ENCODE measurements at places on chromosomes 1 and 21.
A peak's percentile ranks its signal among the peaks of the same experiment; 100 is the strongest.

DNA sequence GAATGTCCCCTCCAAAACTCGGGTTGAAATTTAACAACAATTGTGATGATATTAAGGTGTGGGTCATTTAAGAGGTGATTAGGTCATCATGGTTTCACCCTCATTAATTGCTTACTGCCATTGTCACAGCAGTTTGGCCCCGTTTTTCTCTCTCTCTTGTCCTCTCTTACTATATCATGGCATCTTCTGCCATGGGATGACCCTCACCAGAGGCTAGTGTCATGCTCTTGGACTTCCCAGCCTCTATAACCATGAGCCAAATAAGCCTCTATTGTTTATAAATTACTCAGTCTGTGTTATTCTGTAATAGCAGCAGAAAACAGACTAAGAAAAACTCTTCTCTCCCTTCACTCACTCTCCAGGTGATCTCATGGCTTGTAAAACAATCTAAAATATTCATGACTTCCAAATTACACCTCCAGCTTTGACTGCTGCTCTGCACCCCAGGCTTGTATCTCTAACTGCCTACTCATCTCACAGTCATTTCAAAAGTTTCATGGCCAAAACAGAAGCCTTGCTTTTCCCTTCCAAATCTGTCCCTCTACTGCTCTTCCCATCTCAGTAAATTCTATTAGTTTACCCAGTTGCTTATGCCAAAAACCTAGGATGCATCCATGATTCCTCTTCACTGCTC lies 9.4 kb upstream of the FAM76A start:
- no peak for DNase-seq

DNA sequence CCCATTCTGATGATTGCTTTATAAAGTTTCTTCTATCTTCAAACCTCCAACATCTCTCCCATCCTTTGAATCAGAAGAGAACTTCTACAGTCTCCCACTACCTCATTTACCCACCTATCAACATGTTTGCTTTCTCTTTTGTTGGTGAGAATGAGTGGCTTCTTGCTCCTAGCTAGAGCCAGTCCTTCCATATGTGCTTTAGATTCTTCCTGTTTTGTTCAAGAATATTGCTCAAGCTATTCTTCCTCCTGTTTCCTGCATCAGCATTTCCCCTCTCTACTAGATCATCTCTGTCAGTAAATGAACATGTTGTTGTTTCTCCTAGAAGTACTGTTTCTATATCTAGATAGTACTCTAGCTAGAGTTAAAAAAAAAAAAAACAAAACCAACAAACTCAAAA lies 6.3 kb downstream of the ATF6 start:
- DNase-seq, result no peak

GRCh38 chr1:201539561-201540431 lies 869 bp downstream of the NAV1 start:
- peak; percentile 38 for DNase-seq

- DNase-seq, result no peak
These were observed 12.8 kb downstream of the MAB21L3 start for GRCh38 chr1:116123837-116124533.

DNA sequence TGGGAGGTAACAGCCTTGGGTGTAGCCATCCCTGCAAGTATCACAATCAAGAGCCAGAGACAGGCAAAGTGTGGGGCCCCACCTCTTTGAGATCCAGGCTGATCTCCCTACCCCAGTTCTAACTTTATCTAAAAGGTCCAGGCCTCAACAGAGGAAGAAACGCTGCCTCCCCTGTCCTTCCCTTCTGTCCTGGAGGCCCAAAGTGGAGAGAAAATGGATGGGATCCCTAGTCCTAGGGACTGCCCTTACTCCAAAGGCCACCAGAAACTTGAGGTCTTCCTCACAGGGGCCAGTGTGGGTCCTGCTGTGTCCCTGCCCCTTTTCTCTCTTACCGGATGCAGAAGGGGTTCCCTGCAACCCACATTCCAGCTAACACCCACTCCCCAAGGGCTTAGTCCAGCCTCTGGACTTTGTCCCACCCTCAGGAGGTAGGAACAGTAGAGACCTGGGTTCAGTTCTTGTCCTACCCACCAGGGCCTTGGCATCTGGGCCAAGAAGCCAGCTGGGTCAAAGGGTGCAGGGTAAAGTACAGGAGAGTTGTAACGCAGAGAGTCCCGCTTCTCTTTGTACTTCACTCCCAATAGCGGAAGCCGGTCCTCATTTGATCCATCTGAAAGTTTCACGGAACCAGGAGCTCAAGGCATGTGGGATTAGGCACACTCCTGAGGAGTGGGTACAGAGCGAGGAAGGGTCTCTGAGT lies 1.9 kb downstream of the HDGF start:
- DNase-seq, result no peak

- DNase-seq, result no peak
These were observed 18.7 kb upstream of the SLAMF6 start for GRCh38 chr1:160541622-160542302.

- DNase-seq, result no peak
These were observed 51.5 kb upstream of the ZNF644 start for GRCh38 chr1:91073299-91073698.

All from NCI-H1694 treated with DMSO at 0.1 percent for 48 hours (cell line).